ENCODE measurements at places on chromosomes 7 and 10.

DNA sequence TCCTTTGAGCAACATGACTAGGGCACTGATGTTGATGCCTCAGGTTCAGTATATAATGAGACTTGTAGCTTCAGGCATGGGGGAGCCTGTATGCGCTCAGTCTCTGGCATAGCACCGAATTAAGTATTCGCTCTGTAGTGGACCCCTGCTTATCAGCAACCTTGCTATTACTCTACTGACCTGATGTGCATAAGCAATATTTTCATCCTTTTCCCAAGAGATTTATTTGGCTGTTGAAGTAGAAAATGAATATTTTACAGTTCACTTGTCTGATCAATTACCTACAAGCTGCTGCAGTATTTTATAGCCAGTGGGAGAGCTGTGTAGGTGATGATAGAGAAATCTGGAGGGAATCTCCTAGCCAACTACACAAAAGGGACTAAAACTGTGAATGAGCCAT, 781.6 kb upstream of the PHF14 start:
- DNase-seq = no peak

DNA sequence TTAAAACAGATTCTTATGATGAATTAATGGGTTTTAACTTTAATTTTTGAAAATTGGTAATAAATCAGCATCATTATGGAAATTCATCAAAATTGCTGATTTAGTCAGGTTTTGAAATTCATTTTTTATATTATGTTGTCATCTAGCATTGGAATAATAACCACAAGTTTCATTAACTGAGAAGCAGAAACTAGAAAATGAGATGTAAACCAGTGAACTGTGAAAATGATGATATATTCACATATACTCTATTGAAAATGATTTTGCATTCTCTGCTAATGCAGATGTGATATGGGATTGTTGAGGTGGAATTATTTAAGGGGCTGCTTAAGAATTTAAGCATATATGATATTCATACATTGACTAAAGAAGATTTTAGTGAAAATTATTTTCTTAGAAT, 316.1 kb upstream of the FZD1 start:
- no peak for DNase-seq

DNA sequence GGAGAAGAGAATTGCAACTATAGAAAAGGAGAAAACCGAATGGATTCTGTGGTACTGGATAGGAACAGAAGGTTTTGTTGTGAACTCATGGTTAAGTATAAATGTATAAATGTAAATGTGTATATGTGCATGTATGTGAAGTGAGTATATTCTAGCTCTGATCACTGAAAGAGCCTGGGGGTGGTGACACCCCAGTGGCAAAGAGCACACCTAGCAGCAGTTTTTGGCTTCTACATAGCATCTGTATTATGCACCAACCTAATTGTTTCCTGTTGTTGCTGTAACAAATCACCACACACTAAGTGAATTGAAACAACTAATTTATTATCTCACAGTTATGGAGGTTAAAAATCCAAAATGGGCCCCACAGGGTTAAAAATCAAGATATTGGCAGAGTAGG, 455.4 kb downstream of the RPS24 start:
- DNase-seq = no peak

DNA sequence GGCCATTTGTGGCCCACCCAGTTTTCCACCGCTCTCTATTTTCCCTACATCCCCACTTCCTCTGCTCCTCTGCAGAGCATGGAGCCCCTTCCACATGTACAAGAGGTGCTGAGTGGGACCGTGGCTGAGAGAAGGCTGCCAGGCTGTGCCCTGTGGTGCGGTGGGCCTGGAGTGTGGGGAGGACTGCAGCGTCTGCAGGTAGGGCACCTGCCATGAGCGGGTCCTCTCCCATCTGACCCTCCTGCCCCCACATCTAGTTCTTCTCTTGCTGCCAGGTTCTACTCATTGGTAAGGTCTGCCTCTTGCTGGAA, 145.6 kb upstream of the FAM20C start:
- no peak for DNase-seq

- DNase-seq = peak; percentile 77
Observed at GRCh38 chr10:119113751-119114732, 10.1 kb downstream of the DENND10 start.

- DNase-seq = no peak
Observed at GRCh38 chr10:102024799-102025198, 31.2 kb downstream of the ARMH3 start.

- DNase-seq = no peak
Observed at GRCh38 chr7:7576344-7576743, 9.7 kb downstream of the MIOS start.

DNA sequence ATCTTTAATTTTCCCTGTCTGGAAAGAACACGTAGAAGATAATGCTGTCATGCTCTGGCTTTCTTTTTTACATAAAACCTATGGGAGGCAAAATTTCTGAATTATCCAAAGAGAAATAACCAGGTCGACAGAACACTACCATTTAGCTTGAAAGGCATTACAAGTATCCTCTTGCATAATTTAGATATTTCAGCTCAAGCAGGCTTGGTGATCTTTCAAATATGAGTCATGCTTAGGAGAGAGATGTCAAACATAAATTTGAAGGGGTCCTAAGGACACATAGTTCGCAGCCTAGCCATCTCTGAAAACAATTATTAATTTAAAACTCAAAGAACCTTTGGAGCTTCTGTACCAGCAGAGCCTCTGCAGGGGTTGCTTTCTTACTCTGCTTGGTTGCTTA, 100.9 kb downstream of the FAS start:
- peak; percentile 73 for DNase-seq

- no peak for DNase-seq
Observed at GRCh38 chr7:93301736-93302135, 69.6 kb downstream of the VPS50 start.

GRCh38 chr10:120980279-120981255, 129.4 kb downstream of the WDR11 start:
- DNase-seq = no peak

- no peak for DNase-seq
Observed at GRCh38 chr10:50629495-50630122, 5.9 kb upstream of the SGMS1 start.

GRCh38 chr10:102493771-102494170, 8.7 kb downstream of the ACTR1A start:
- DNase-seq = no peak

DNA sequence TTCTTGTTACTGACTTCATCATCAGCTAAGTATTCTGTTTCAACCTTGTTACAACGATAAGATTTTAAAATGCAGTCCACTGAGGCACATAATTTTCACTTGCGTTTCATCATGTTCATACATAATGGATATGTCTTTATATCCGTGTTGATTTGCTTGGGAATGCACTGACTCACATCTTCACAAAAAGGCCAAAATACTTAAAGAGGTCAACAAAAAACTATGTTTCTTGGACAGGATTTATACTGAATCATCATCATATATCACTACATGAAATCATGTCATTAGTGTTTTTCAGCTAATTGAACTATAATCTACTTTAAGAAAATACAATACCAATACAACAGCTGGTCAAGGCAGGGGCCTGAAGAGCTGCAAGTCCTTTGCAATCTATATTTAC, 324.5 kb upstream of the KLF6 start:
- DNase-seq = peak; percentile 80

- no peak for DNase-seq
Observed at GRCh38 chr7:121744319-121744718, 128.6 kb upstream of the PTPRZ1 start.

DNA sequence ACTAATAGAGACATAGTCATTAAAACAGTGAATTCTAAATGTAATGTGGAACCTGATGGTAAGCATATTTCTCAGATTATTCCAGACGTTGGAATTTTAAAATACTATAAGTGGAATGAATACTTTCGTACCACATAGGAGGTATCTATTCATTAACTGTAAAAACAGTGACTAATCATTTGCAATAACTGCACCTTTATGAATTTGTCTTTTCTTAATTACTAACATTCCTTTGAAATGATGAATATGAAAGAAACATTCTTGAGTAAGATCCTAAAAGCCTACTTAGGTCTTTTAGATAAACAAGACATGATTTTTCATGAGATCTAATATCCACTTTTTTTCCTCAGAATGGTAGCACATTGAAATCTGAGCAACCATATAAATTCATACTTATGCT, 549.0 kb upstream of the LRRN3 start:
- DNase-seq = peak; percentile 60

GRCh38 chr10:50436805-50437204, 185.5 kb upstream of the ASAH2 start:
- no peak for DNase-seq

GRCh38 chr7:80439894-80440821, 71.7 kb downstream of the GNAT3 start:
- DNase-seq = peak; percentile 80

GRCh38 chr7:158567153-158567603, 20.4 kb downstream of the PTPRN2 start:
- no peak for DNase-seq

DNA sequence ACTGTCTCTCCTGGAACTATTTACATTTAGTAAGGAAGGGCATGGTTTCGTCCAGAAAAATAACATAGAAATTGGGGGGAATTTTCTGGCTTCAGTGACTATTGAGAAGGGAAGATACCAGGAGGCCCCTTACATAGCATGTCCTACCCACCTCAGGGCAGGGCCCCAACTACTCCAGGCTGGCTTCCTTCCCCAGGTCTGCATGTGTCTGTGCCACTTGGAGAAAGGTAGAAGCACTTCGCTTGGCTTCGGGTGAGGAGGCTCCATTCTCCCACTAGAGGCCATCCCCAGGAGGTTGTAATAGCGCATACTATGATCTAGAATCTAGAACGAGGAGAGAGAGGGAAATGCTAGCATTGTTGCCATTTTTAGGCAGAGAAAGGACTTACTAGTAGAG, 14.7 kb downstream of the LRGUK start:
- no peak for DNase-seq

- DNase-seq = no peak
Observed at GRCh38 chr10:5618042-5618441, 48.4 kb downstream of the ASB13 start.

DNA sequence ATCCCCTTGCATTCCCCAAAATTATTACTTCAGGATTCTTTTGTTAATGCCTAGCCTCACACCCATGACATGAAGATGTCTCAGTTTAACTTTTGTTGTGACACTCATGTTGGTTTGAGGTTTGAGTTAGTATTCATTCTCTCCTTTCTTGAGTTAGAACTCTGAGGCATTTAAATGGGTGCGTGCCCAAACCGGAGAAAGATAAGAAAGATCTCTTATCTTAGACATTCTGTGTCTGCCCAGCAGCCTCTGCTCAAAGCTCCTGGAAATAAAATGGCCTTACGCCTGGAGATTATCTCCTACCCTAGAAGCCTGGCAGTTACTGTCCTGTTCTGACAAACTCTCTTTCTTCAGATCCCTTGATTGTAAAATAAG, 26.3 kb downstream of the WBP1L start:
- no peak for DNase-seq

DNA sequence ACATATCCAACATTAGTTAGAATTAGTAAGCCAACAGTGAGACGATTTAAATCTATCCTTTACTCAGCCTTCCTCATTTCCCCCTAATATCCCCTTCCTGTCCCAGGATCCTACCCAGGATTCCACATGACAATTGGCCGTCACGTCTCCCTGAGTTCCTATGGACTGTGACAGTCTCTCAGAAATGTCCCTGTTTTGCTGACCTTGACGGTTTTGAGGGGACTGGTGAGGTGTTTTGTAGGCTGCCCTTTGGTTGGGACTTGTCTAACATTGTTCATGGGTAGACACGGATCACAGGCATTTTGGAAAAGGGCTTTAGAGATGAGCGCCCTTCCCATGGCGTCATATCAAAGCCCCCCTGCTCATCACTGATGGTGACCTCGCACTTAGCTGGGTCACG, 162.8 kb downstream of the ZMYND11 start:
- DNase-seq = no peak

- no peak for DNase-seq
Observed at GRCh38 chr7:99766484-99767099, 17.4 kb downstream of the CYP3A4 start.

DNA sequence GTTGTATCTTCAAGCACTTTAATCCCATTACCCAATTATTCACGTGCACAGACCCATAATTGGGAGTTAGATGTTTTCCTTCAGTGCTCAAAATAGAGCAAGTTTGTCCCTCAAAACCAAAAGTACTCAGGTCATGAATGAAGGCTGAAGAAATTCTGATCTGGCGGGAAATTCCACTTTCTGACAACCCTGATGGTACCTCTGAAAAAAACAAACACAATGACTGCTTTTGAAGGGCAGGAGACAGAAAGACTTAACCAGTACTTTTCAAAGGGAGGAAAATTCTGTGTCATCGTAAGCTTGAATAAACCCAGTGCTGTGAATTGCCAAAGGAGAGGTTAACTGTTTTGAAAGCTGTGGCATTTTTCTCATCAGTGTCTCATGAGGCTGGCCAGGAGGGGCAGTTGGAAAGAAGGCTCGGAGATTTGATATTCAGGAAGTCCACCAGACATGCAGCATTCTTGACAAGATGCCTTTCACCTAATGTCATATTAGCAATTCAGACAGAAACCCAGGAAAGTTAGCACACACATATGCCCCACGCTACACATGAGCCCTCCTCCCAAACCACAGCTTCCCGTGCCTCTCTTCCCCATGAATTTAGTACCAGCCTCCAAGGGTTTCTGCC, 347.0 kb downstream of the KCNMA1 start:
- DNase-seq = peak; percentile 100

GRCh38 chr7:73858807-73859206, 2.2 kb upstream of the TMEM270 start:
- no peak for DNase-seq

GRCh38 chr10:591646-592045, 97.8 kb downstream of the DIP2C start:
- DNase-seq = no peak

GRCh38 chr10:128739930-128740329, 613.7 kb upstream of the MKI67 start:
- DNase-seq = no peak

- DNase-seq = no peak
Observed at GRCh38 chr7:120856198-120856597, 1.7 kb downstream of the TSPAN12 start.

All from fibroblast of skin of right biceps (primary cell).